ENCODE measurements at places on chromosomes 7 and 10.

DNA sequence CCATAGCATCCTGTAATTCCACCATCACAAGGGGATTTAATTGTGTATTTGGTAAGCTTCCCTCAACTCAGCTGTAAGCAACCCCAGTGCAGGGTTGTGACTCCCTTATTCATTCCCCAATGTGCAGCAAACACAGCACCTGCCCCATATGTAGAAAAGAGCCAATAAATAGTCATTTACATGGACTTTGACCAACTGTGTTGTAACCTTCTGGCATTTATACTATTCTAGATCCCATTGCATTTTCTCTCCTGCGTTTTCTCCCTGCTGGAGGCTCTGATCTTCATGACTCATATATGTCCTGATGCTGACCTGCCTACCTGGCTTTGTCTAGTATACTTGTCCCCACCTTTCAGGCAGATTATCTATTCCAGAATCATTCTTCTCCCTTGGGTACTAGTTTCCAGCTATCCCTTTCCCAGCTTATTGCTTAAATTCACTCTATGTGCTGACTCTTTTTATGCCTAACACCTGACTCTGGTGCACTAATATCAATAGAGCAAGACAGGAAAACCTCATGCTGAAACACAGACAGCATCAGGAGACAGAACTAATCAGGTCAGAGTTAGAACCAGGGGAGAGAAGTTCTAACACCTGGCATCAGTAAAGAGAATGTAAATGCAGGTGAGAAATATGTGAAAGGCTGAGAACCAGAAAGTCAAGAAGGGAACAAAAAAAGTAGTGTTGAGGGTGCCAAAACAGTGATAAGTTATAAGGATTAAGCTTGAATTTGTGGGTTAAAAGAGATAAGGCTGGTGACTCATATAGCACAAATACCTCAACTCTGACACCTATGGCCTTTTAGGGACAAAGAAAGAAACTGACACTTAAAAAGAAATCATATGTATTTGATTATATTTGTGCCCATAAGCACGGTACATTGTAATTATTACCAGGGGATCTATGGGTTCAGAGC, 402.7 kb downstream of the IPMK start:
- DNase-seq, result no peak

DNA sequence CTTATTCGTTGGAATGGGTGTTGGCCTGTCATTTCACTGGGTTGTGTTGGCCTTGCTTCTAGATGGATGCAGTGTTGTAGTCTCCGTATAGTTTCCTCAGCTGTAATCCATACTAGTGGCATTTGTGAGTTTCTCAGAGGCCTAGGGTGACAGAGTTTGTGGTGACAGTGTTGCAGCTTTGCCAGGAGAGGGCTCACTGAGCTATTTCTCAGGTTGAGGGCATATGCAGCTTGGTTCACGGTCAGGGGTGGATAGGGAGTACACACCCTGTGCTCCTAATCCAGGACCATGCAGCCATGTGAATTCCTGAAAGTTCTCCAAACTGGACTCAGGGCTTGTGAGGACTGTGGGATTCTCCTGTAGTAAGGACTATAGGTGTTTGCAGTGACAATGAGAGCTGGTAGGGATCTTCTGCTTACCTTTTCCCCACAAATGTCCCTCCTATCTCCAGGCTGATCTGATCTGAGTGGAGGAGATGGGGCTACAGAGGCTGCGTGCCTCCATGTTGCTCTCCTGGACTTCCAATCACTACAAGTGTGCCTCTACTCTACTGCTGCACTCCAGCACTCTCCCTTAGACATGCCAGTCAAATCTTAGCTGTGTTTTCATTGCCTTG, 229.0 kb downstream of the STK31 start:
- no peak for DNase-seq

DNA sequence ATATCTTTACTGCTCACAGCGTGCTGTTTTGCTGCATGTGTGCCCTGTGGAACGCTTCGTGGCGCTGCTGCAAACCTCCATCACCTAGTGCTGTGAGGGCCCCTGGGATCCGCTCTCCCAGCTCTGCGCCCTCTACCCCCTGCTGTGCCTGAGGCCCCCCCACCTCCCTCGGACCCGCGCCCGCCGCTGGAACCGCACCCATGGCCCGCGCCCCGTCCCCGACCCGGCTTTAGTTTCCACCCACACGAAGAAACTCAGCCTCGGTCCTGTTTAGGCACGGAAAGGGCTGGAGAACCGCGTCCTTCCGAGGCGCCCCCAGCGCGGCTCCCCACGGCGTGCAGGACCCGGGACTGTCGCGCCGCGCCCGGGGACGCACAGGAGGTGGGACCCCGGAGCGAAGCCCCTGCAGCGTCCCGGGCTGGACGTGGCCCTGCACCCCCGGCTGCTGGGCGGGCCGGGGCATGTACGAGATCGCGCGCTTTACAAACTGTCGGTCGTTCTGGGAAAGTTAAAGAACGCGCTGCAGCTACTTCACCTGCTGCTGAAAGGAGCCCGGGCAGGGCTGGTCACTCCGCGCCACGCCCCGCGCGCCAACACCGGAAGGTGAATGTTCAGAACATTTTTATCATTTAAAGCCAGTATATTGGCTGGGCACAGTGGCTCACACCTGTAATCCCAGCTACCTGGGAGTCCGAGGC, 54.3 kb downstream of the BMS1 start:
- no peak for DNase-seq

DNA sequence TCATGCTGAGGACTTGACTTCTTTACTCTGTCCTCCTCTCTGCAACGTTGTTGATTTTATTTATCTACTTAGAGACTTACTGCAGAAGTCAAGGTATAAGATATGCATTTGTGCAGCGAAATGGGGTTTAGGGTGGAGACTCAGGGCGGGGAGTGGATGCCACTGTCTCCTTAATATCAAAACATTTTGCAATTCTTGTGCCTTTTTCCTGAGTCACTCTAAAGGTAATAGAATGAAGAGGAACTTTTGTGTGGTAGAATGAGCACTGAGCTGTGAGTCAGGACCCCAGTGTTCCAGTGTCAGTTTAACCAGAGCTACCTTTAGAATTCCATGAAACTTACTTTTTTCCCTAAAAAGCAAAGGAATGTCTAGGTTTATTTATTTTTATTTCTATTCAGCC, 78.2 kb downstream of the VTI1A start:
- DNase-seq, result no peak

DNA sequence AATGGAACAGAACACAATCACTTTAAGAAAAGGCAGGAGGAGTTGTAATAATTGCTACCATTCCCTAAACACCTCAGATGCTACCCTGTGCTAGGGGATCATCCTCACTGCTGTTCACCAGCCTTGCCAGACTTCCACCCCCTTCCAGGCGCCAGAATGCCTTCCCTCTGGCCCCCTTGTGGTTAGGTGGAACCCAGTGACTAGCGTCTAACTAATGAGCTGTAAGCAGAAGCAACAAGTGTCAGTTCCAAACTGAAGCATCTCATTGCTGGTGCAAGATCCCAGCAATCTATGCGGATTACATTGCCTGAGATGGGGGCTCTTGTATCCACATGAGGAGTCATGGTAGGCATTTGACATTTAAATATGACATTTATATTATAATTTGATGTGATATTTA, 86.6 kb downstream of the FRMD4A start:
- DNase-seq, result no peak

GRCh38 chr7:100222445-100223132, 2.8 kb downstream of the PVRIG start:
- no peak for DNase-seq

DNA sequence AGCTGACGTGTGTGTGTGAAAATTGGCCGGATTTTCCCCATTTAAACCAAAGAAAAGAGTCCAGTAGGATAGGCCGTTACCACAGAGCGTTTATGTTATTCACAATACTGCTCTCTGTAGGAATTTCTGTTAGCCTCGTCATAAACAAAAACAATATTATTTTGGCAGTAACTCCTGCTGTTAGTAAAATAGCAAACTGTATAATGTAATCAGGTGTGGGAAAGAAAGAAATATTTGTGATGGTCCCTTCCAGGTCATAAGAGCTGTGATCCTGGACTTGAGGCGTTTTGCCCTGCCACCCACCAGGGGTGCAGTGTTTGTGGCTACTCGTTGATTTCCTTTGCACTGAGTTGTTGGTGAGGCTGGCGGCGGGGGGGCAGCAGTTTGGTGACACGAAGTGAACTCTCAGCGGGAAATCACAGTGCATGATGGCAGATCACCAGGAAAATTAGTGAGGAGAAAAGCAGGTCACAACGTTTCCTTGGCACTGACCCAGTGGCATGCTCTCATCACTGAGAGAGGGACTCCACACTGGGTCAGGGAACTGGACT, 2.8 kb downstream of the EEPD1 start:
- no peak for DNase-seq

DNA sequence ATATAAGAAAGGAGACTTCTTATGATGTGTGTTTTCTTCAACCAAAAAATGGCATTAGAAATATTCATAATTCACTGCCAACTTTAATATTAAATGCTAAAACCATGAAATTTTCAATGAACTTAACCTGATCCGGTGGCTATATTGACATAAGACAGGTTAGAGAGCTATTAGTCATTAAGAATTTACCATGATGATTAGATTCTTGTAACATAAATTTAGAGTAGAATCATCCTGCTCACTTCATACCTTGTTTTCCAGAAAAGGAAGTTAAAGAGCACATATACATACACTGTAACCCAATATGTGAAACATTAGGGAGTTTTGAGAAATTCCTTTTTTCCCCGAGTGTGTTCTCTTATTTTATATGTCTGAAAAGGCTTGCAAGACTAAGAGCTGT, 430.3 kb upstream of the SEMA3A start:
- DNase-seq, result no peak

DNA sequence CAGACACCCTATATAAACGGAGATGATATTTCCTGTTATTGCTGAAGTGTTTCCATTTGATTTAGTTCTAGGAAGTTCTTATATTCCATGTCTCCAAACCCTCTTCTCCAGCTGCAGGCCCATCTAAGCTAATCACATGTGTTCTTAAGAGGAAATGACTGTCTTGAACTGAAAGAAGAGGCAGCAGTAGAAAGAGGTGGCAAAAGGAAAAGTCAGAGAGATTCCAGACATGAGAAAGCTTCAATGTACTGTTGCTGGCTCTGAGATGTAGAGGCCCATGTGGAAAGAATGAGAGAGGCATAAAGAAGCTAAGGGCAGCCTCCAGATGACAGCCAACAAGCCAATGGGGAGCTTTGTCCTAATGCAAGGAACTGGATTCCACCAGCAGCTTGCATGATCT, 287.2 kb downstream of the GFRA1 start:
- no peak for DNase-seq

DNA sequence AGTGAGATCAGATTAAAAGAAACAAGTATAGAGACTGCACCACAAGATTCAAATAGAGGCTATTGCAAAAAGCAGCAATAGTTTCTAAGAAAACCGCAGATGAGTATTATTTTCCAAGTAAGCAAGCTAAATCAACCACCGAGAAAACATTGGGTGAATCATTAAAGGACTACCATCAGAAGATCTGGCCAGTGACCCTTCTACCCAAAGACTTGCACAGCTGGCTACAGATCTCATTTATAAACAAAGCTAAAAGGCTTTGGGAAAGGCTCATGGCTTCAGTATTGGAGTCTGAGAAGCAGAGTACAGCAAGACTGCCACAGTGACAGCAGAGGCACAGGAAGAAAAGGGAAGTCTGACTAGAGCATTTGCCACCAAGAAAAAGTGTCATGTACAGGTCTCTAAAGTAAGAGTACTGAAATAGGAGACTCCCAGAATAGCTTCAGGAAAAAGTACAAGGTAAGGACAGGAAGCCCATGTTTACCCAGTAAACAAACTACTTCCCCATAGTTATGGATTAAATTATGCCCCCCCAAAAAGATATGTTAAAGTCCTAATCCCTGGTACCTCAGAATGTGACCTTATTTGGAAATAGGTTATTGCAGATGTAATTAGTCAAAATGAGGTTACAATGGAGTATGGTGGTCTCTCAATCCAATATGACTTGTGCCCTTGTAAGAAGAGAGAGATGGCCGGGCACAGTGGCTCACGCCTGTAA, 19.0 kb downstream of the STEAP1 start:
- DNase-seq, result no peak

- no peak for DNase-seq
These were observed 601.6 kb downstream of the PTPRN2 start for GRCh38 chr7:157986051-157986450.

- peak; percentile 31 for DNase-seq
These were observed 13.1 kb upstream of the CPA1 start for GRCh38 chr7:130367088-130367755.
